ENCODE measurements at places on chromosomes 1 and 21.

DNA sequence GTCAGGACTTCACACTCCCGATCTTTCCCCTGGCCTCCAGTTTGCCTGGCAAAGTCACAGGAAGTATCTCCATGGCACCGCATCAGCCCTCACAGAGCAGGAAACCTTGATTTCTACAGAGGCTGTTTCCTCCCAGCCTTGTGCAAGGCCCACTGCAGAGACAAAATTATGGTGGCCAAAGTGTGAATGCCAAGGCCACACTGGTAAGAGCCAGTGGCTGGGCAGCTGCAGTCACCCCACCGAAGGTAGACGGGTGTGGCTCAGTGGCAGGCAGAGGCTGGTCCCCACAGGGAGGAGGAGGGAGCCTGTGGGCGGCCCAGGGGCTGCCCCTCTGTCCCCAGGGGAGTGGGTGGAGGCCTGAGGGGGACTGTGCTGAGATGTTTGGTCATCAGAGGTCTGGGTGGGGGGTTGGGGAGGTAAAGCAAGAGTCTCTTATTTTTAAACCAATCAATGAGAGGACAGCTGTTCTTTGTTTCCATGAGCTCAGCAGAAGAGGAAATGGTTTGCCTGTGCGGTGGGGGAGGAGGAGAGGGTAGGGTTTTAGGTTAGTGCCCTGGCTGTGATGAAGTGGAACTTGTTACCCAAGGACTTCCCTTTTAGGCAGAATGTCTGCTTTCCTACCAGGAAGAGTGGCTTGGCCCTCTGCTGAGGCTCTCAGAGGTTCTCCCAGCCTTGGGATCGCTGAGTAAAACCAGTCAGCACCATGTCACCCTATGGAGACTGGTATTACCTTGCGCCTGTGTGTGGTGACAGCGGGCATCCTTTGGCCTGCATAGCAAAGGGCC lies 18.0 kb upstream of the BTG2 start:
- DNase-seq: no peak

DNA sequence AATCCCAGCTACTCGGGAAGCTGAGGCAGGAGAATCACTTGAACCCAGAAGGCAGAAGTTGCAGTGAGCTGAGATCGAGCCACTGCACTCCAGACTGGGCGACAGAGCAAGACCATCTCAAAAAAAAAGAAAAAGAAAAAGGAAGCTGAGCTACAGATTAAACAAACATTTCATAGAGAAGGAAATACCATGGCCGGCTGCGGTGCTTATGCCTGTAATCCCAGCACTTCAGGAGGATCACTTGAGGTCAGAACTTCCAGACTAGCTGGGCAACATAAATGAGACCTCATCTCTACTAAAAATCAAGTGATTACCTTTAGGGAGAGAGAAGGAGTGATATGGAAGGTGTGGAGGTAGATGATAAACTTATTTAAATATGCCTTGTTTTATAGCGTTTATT lies 14.0 kb upstream of the CFAP126 start:
- no peak for DNase-seq

DNA sequence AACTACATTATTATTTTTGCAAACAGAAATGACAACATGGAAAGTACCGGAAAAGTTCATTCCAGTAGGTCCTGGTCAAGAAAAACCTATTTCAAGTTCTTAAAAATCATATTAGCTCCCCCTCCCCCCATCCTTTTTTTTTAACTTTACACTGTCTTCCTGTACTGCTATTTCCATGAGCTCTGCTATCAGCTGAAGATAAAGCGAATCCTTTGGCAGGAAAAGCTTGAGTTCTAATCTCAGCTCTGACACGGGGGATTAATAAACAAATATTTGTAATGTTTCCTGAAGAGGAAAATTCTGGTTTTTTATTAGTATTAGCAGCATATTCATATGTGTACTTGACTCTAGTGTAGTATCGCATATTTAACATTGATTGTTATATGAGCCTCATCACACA lies 190.7 kb upstream of the ESRRG start:
- DNase-seq: no peak

- no peak for DNase-seq
These were observed 726.5 kb downstream of the PTPRU start for GRCh38 chr1:29962831-29963247.

DNA sequence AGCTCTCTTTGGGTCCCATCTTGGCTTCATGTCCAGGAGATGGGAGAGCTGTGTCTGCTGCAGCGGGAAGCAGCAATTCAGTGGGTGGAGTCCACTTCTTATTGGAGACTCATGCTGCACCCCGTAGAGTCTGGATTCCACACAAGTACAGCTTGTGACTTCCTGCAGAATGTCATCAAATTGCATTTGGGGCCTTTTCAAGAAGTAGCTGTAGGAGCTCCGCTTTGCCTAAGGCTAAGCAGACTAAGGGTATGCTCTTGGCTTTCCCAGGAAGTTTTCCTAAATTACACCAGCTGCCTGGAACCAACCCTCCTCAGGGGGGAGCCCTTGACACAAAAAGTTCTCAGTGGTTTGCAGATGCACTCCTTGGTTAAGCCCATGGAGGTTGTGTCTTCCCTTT lies 5.7 kb upstream of the MOB3C start:
- peak; percentile 66 for DNase-seq

DNA sequence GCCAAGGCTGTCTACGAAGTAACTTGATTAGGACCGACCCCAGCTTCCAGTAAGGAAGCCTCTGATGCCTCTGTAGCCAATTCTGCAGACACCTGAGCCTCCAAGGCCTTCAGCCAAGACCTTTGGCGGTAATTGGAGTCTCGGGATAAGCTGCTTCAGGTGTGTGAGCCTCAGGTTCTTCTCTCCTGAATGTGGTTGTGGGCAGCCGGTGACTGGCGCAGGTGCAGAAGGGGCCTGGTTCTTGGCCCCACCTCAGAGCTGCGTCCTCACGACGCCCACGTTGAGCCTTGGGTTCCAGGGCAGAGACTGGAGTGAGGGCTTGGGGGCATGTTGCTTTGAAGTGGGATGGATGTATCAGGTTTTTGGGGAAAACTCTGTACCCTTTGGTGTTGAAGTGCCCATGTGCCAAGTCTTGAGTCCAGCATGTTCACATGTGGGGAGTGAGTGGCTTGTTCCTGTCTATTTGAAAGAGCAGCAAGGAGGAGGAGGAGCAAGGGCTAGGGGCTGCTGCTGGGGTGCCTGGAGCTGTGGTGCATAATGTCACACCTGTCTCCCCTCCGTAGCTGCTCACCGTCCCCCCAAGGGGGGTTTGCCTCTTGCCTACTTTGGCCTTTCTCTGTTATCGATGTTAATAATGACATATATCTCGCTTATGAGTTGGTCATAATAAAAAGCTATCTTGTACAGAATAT lies 1.4 kb downstream of the PSEN2 start:
- DNase-seq: no peak

Data from hematopoietic multipotent progenitor cell treated with erythropoietin and hydrocortisone succinate and interleukin-3 and kit ligand, for 15 days (in vitro differentiated cells).